ENCODE measurements at places on chromosomes 5 and 9.

DNA sequence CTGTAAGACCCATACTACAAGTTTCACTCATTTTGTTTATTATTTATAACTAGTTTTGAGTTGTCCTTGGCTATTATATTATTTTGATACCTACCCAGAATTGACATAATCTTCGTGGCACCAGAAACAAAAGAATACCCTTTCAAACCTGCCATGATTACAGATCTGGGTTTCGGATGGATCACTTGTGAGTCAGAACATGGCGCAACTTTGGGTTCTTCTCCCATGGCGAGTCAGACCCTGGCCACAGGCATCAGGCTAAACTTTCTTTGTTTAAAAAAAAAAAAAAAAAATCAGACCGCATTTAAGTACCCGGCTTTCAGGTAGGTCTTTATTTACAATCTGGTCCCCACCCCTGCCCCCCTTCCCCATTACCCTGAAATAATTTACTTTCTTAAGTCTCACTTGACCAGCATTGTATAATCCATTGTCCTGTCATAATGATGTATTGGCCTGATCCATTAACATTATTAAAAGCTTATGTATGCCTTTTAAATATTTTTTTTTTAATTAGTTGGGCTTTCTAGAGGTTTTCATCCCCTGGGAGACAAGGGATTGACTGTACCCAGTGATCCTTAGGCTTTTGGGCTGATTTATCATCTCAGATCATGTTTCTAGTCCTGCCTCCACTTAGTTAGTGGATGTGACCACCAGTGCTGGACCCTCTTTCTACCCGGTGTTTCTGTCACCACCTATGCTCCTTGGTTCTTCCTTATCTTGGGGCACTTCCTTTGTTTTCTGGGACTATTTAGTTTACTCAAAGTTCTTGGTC is 43.9 kb downstream of the F2RL2 start:
- DNase-seq: no peak

- DNase-seq: no peak
Measured at GRCh38 chr9:13244181-13244580, 35.3 kb downstream of the MPDZ start.

DNA sequence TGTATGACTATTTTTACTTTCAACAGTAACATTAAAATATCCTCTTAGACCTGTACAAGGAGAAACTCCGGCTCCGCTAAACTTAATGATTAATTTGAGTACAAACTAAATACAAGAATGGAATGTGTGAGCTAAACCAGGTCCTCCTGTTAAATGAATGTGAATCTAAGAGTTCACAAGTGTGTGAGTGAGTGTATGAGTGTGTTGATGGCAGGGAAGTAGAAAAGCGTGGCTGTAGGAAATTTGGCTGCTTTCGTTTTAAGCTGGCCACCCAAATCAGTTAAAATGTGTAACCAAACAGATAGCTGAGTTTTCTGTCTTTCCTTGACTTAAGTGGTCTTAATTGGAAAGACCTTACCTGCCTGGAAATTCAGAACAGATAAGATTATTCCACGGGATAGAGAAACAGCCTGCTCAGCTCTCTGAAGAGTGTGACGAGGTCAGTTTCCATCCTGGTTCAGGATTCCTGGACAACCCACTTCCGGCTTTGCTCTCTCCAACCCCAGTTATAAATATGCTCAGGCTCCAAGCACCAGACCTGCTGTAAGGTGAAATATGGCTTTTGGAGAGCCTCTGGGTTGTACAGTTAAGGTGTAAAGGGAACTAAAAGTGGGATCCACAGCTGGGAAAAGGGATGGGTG is 908.6 kb upstream of the EDIL3 start:
- no peak for DNase-seq

- no peak for DNase-seq
Measured at GRCh38 chr9:105087910-105088898, 156.2 kb upstream of the SLC44A1 start.

GRCh38 chr9:32463500-32464293 is 62.3 kb downstream of the RIGI start:
- DNase-seq: no peak

DNA sequence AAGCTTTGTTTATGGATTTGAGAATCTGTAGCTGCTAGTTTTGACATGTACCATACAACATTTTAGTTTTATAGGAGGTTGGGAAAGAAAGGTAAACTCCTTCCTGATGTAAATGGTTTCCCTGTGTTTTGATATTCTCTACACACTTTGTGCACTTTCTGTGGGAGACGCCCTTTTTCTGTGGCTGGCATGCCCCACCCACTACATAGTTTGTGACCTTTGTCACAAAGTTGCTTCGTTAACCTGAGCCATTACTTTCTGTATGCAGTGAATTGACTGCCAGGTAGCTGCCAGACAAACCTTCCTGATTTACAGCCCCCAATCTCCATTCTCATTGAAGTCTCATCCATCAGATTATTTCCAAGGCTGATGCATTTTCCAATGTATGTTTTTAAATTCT is 90.6 kb downstream of the NLN start:
- no peak for DNase-seq

DNA sequence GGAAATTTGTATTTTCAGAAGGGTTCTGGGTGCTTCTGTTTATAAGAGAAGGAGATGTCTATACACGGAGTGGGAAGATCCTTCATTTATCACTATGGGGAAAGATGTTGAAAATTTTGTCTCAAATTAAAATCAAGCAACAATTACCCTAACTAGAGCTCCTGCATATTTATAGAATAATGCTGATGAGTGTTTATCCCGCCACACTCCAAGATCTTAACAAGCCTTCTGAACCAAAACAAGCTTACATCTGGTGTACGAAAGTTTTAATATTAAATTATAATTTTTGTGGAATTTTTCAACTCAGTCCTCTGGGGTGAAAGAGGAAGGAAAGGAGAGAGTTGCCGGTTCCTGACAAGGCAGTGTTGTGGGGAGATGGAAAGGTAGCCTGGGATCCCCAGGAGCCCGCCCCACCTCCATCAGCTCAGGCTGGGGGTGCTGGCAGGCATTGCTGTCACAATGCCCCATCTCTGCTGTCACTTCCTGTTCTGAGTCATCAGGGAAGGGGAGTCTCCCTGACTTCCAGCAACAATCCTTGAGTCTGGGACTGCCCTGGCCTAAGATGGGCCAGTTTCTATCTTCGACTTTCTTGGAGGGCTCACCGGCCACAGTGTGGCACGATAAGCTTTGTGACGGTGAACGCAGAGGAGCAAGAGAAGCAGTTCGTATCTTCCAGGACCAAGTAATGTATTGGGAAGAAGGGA is 64.5 kb downstream of the ERAP1 start:
- no peak for DNase-seq

DNA sequence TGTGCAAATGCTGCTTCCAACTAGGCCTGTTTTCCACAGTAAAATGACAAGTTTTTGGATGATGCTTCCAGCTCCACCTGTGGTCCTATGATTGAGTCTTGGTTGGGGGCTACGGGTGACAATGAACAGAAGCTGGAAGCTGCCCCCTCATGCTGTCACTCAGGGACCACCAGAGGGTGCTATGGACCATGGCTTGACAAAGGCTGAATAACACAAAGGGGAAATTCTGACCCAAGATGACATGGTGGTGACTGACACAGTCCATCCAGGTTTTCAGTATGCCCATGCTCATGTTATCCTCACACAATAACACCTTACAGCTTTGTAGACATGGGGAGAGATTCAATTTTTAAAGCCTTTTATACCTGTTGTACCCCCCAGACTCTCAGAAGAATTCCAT is 23.9 kb upstream of the SAP30L start:
- DNase-seq: no peak

DNA sequence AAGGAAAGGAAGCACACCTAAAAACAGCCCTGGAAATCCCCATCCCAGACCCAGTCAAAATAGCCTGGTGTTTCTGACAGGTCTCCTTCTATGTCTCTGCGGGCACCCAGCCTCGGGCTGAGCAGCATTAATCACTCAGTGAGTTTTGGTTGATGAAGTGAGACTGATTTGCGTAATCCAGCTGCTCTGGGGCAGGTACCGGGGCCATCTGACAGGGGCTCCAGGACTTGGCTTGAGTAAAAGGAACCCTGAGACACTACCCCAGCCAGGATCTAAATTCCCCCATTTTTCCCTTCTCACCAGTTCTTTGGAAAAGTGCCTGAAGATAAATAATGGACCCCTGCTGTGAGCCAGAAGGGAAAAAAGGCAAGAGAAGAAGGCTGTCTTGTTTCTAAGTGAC is 596 bp downstream of the SLC28A3 start:
- no peak for DNase-seq

- DNase-seq: no peak
Measured at GRCh38 chr5:17330386-17330785, 113.0 kb downstream of the BASP1 start.

DNA sequence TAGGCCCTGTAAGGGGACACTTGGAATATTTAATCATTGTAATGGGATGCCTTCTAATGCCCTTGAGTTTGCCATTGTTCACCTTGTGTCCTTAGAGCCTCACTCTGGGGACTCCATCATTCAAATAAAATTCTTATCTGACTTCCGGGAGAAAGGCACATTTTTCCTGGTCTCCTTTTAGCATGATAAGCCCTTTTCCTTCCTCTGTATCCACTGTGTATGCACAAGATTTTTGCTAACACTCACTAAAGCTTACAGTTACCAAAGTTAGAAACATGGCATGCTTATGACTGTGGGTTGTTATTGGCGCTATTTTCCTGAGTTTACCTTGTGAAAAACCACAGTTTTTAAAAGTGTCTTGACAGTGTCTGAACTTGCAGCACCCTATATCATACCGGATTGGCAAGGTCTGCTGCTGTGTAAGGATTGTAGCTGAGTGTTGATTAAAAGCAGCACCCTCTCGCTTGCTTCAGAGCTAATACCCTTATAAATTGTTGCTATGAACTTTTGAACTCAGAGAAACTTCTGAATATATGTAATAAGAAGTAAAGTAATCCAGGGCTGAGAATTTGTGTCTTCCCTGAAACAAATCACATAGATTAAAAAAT is 46.4 kb downstream of the SNCAIP start:
- DNase-seq: no peak

- DNase-seq: no peak
Measured at GRCh38 chr9:113724202-113724601, 151.9 kb upstream of the ZNF618 start.

DNA sequence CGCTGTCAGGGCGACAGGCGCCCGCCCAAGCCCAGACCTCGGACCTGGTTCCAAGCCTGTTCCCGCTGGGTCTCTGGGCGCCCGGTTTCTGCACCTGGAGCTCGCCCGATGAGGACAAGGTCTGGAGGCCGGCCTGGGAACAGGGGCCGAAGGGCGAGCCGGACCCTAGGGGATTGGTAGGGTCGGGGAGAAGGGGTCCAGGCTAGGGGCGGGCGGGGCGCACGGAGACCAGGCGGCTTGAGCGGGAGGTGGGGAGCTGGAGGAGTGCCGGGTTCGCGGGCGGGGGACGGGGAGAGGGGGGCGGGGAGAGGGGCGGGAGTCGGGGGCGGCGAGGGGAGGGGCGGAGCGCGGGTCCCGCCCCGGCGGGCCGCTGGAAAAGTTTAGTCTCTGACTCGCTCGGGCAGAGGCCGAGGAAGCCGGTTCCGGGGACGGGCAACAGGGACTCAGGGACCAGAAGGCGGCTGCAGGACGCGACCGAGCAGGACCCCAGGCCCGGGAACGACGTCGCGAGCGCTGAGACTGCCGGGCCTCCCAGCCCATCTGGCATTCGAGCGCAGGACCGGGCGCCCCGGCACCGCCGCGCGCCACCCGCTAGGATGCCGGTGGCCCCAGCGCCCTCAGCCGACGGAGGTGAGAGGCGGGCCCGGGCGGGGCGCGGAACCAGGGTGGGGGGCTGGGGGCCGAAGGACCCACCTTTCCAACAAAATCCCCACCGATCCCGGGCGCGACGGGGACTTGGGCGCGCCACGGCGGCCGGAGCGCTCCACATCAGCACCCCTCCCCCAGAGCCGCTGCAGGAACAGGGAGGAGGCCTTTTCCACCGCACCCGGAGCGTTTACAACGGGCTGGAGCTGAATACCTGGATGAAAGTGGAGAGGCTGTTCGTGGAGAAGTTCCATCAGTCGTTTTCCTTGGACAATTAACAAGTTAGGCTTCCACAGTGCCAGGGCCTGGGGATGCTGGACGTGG is at the start of gene S1PR3:
Gene S1PR3, plus strand, starts transcription at position 403 of the 969 bp plus-strand sequence. CDS start 9,733 bp downstream, outside the sequence.
- DNase-seq: no peak

- DNase-seq: no peak
Measured at GRCh38 chr9:123867034-123867433, 62.9 kb downstream of the DENND1A start.

DNA sequence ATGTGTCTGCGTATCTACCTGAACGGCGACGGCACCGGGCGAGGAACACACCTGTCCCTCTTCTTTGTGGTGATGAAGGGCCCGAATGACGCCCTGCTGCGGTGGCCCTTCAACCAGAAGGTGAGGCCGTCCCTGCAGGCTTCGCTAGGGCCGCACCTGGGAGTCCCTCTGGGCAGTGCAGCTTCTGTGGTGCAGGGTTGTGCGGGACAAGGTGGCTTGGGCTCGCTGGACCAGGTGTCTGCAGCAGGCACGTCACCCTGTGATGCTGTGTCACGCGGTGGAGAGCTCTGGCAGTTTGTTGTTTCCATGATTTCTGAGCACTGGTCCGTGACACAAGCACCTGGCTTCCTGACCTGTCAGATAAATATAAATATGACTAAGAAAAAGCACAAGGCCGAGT is 20.7 kb downstream of the FBXW5 start:
- DNase-seq: no peak

- no peak for DNase-seq
Measured at GRCh38 chr5:139982157-139982974, 60.7 kb downstream of the NRG2 start.

DNA sequence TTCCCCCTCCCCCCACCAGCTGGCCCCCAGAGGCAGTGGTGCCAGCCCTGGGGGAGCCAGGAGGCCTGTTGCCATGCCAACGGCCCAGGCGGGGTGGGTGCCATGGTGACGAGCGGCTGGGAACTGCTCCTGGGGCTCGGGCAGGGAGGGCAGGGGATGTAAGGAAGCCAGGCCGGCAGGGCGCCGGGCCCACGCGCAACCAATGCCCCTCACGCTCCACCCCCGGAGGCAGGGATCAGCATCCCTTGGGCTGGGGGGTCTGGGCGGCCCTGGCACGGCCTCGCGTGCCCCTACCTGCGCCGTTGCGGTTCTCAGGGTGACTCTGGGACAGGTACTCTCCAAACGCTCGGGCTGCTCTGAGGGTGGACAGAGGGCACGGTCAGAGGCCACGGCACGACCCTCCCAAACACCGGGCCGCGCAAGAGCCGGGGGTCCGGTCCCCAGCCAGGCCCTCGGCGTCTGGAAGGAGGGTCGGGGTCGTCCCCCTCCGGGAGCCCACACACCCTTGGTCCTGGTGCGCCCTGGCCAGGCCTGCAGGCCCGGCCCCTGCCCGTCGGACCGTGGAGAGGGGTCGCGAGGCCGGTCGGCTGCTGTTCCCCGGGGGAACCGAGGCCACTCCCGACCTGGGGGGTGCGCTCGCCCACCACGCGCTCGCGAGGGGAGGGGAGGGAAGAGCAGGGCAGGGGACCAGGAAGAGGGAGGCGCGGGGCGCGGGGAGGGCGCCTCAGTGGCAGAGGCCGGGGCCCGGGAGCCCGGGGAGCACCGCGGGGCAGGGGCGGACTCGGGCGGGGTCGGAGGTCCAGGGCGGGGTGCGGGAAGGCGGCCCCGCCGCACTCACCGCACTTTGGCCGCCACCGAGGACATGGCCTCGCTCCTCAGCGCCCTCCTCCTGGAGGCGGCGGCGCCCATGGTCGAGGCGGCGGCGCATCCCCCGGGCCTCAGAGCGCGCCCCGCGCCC is 661 bp downstream of the NSMF start:
- no peak for DNase-seq

GRCh38 chr5:145681686-145682085 is 153.5 kb downstream of the PRELID2 start:
- DNase-seq: no peak

GRCh38 chr5:50699737-50700136 is 33.3 kb downstream of the PARP8 start:
- DNase-seq: no peak

Data from activated T-helper 1 cell treated with Interleukin-2 at 50 U/mL for 16 hours (primary cell).